ENCODE measurements at places on chromosomes 2 and 18.

- no peak for DNase-seq
Observed at GRCh38 chr18:78699499-78699898, 280.1 kb upstream of the SALL3 start.

GRCh38 chr2:163708265-163708664 is 27.5 kb downstream of the FIGN start:
- DNase-seq = no peak

DNA sequence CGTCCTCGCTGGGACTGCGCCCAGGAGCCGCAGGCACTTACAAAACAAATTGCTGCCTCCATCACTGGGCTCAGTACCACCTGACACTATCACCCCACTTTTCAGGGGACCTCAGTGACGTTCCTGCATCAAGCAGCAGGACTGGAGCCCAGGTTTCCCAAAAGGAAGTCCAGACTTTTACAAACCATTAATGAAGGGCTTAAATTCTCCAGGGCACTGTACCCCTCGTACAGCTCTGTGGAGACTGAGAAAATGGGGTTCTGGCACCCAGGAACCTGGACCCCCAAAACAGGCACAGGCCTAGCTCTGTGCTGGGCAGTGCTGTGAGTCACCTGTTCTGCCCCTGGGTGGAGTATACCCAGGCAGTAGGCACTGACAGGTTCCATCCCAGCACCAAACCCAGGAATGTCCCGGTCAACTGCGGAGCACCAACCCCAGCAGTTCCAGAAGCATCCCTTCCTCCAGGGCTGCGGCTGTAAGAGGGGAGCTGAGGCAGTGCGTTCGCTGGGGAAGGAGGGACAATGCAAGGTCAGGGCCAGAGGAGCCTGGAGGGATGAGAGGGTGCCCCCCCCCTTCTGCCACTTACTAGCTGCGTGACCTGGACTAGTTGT is 24.6 kb upstream of the NOTO start:
- no peak for DNase-seq

DNA sequence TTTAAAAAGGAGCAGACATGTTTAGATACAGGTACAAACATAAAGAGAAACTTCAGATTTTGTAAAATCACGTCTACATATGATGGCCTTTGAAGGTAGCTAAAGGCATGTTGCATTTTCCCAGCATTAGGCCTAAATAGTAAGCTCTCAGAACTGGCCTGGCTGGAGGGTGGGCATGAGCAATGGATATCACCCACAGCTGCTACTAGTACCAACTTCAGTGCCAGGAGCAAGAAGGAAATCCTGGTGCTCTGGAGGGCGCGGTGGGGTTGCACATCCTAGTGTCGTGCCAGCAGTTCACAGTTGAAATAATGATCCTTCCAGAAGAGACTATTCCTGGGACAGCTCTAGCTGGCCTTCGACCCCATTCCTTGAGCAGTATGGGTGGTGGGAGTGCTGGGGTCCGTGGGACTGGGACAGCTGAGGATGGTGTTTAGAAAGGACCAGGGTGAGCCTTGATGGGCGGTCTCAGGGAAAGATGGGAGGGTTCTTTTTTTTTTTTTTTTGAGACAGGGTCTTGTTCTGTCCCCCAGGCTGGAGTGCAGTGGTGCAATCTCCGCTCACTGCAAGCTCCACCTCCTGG is 4.9 kb downstream of the DES start:
- no peak for DNase-seq

DNA sequence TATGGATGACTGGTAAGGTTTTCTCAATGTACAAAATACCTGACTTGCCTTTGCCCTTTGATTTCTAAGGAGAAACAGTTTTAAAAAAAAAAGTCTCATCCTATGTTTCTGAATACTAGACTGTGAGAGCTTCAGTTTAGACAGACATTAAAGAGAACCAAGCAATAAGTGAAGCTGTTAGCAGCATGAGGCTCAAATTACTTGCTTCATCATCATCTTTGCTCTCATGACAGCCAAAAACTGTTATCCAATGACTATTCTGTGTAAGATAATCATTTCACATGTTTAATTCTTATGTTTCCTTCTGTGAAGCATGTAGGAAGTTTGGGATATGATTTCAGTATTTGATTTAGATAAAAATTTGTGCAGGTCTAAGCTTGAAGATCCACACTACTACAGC is 129.2 kb downstream of the COMMD1 start:
- no peak for DNase-seq

DNA sequence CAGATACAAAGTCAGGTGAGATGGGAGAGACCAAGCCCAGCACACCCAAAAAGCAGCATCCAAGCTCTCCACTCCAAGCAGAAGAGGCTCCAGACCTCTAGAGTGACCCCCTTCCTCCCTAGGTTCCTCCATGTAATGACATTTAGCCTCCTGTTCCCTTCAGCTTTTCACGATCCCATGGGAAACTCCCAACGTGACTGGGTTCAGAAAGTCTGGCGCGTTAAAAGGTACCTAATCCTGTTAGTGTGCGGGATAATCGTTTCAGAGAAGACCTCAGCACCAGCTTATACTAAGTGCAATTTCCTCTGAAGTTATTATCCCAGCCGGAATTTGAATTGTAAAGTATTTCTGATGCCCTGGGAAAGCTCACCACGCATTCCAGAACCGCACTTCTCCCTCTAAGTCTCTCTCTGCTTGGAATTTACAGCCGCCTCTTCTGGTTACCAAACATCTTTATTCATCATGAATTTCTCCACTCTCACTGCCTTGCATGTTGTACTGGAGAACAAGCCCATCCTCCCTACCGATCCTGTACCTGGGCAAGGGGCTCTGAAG is 46.9 kb downstream of the CCBE1 start:
- no peak for DNase-seq

GRCh38 chr18:73645160-73645715 is 502.4 kb downstream of the FBXO15 start:
- DNase-seq = no peak

Measured in stimulated activated CD8-positive, alpha-beta memory T cell treated with anti-CD3 and anti-CD28 coated beads, Interleukin-4, amount 100 ng/mL, for 1 hour (primary cell).